ENCODE measurements at places on chromosomes 6 and 20.

GRCh38 chr20:23446505-23446904, 6.2 kb downstream of the CST11 start:
- peak; percentile 81 for DNase-seq

- DNase-seq: no peak
These were observed 49.1 kb downstream of the NCOA7 start for GRCh38 chr6:125839879-125840278.

DNA sequence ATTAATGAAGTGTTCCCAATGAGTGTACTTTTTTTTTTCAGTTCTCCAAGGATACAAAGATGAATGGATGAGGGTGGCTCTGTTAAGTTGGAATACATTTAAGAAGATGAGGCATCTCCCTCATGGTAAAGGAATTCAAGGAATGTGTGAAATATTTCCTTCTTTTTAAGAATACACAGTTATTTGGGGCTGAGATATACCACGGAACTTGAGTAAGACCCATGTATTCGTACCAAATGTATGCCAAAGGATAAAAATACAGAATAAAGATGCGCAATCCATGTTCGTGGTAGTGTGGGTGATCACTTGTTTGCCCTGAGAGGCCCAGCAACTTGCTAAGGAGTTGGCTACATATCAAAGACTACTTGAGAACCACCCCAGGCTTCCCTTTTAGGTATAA, 164.2 kb upstream of the TCF21 start:
- DNase-seq: no peak

DNA sequence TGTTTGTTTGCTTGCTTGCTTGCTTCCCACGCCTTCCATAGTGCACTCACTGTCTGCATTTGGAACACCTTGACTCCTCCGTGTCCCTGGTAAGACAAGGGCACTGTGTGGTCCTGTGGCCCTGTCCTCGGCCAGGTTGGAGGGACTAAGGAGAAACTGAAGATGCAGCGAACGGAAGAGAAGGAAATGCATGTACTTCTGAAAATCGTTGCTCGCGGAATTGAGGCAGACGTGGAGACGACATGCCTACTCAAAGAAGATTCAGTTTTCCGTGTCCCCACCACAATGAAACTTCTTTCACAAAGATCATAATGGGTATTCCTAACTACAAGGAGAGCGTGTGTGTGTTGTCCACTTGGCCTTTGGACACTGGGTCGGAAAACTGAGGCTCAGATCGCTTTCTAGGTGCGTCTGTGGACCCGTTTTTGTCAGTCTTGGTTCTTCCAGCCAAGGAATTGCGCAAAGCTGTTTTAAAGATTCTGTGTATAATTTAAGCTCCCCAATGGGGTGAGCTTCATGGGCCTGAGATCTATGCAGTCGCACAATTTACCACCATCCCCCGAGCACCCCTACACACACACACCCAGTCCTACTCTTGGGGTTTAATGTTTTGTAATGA, 120.4 kb upstream of the ZNF184 start:
- DNase-seq: no peak

- DNase-seq: no peak
These were observed 25.0 kb downstream of the CYB5R4 start for GRCh38 chr6:83884523-83884922.

- peak; percentile 32 for DNase-seq
These were observed 22.3 kb upstream of the BMP7 start for GRCh38 chr20:57288651-57289277.
